ENCODE measurements at places on chromosomes 3 and 15.

GRCh38 chr3:135235541-135235940 is 440.5 kb downstream of the EPHB1 start:
- no peak for DNase-seq

GRCh38 chr15:88321271-88321670 is 64.7 kb upstream of the NTRK3 start:
- DNase-seq, result no peak

DNA sequence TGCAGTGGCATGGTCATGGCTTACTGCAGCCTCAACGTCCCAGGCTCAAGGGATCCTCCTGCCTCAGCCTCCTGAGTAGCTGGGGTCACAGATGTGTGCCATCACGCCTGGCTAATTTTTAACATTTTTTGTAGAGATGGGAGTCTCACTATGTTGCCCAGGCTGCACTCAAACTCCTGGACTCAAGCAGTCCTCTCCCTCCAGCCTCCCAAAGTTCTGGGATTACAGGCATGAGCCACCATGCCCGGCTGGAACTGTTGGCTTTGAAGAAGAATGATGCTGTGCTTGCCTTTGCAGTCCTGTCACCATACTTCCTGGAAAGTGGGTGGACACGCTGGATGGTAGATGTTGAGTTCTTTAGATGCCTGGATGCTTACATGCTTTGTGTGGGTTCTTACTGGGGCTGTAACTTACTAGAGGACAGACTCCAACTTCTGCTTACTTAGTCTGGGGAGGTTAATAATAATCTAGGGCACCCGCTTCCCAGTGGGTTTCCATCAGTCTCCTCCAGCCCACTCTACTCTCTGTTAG is 36.7 kb downstream of the IGF1R start:
- DNase-seq, result no peak

- DNase-seq, result no peak
These were observed 244.8 kb downstream of the LRRN1 start for GRCh38 chr3:4043867-4044575.

- DNase-seq, result no peak
These were observed 93.3 kb upstream of the HACD2 start for GRCh38 chr3:123678108-123678511.

Measured in glomerular endothelial cell (primary cell).